ENCODE measurements at places on chromosomes 6 and 20.
A peak's percentile ranks its signal among the peaks of the same experiment; 100 is the strongest.

GRCh38 chr6:101403216-101403945 is 9.9 kb downstream of the GRIK2 start:
- H3K4me1 ChIP-seq = no peaks in the 10 kb centered on the region
- no peak overlapping the region for H3K4me3 ChIP-seq
- H3K27me3 ChIP-seq = peaks cover 51% of the 10 kb centered on the region
- DNase-seq = no peak
- H3K36me3 ChIP-seq = peaks cover 2% of the 10 kb centered on the region

GRCh38 chr6:38482466-38482865 is 157.3 kb downstream of the BTBD9 start:
- no peaks in the 10 kb centered on the region for H3K27me3 ChIP-seq
- no peak for DNase-seq

GRCh38 chr20:47725248-47725973 is 59.9 kb downstream of the SULF2 start:
- peaks cover 29% of the 10 kb centered on the region for H3K4me1 ChIP-seq
- H3K4me3 ChIP-seq = no peak overlapping the region
- no peaks in the 10 kb centered on the region for H3K36me3 ChIP-seq

DNA sequence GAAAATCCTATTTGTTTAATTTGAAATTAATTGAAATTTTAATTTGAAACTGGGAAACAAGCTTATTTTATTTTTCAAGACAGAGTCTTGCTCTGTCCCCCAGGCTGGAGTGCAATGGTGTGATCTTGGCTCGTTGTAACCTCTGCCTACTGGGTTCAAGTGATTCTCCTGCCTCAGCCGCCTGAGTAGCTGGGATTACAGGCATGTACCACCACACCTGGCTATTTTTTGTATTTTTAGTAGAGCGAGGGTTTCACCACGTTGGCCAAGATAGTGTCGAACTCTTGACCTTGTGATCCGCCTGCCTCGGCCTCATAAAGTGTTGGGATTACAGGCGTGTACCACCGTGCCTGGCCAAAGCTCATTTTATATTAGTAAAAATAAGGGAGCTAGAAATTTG is 4.2 kb downstream of the SRSF3 start:
- DNase-seq = no peak
- peaks cover 91% of the 10 kb centered on the region for H3K36me3 ChIP-seq
- peak overlapping the region; percentile 76 for H3K27ac ChIP-seq

DNA sequence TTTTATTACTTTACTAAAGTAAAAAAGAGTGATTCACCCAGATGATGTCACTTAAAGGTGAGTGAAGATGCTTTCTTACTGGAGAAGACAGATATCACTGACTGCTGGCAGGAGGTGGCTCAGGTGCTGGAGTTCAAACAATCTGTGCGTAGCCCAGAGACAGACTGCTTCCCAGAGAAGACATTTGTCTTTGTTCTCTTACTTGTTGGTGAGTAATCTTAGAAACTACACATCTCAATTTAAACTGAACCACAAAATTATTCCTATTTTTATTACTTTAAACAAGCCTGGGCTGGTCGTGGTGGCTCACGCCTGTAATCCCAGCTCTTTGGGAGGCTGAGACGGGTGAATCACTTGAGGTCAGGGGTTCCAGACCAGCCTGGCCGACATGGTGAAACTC is 92.2 kb downstream of the CEP162 start:
- DNase-seq = no peak
- no peaks in the 10 kb centered on the region for H3K27me3 ChIP-seq
- no peak overlapping the region for H3K4me3 ChIP-seq
- H3K27ac ChIP-seq = no peak overlapping the region
- H3K36me3 ChIP-seq = peaks cover 37% of the 10 kb centered on the region

GRCh38 chr6:62894114-62894513 is 317.2 kb upstream of the FKBP1C start:
- H3K36me3 ChIP-seq = no peaks in the 10 kb centered on the region
- no peak overlapping the region for H3K27ac ChIP-seq
- no peaks in the 10 kb centered on the region for H3K4me1 ChIP-seq
- H3K4me3 ChIP-seq = no peak overlapping the region
- DNase-seq = no peak

DNA sequence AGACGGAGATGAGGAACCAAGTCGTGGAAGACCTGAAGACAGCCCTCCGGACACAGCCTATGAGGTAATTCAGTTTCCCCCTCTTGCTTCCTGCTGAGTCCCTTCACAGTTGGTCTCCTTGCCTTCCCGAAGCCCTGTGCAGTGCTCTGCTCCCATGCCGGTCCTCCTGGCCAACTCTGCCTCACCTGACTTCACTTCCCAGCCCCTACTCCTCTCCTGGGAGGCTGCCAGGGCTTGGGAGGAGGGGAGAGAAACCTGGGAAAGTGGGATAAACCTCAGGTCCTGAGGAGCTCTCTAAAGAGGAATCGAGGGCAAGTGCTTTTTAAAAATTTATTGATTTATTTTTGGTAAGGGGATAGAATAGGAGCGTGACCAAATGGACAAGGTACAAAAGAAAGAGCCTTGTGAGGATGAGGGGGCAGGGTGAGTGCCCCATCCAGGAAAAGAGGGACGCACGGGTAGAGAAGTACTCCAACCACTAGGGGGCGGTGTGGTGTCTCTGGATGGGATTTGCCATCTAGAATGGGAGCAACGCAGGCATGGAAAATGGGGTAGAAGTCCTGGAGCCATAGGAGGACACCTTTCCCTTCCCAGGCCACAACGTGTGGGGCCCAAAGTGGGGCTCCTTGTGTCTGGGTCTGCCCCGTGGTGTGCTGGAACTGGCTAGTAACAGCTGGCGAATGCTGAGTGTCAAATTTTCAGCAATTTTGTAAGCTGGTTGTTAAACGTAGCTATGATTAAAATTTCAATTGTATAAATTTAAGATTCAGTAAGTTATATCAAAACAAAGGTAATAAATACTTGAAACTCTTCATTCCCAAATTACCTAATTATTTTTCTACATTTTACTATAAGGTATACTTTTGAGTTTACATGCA is 69.0 kb downstream of the MOCS1 start:
- peaks cover 4% of the 10 kb centered on the region for H3K27me3 ChIP-seq
- H3K4me1 ChIP-seq = no peaks in the 10 kb centered on the region
- no peaks in the 10 kb centered on the region for H3K36me3 ChIP-seq
- no peak overlapping the region for H3K27ac ChIP-seq

DNA sequence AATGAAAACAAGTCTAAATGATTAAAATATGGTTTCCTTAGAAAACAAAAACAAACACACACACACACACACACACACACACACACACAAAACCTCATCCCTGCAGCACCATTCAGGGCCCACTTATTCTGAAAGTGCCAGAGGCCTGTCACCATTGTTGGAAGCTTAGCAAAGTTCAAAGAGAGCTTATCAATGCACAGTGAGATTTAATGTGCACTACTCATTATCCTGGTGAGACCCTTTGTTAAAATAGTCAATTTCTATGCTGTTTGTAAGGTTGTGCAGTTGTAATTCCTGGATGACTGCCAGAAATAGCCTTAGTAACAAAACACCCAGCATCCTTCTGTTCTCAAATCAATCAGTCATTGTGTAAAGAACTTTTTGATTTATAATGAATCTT is 482.9 kb downstream of the GRIK2 start:
- no peaks in the 10 kb centered on the region for H3K36me3 ChIP-seq
- H3K4me3 ChIP-seq = no peak overlapping the region

- peak; percentile 9 for DNase-seq
- H3K36me3 ChIP-seq = no peaks in the 10 kb centered on the region
- H3K27me3 ChIP-seq = peaks cover 2% of the 10 kb centered on the region
- H3K27ac ChIP-seq = no peak overlapping the region
These were observed 226.0 kb downstream of the TPBG start for GRCh38 chr6:82589509-82590206.

DNA sequence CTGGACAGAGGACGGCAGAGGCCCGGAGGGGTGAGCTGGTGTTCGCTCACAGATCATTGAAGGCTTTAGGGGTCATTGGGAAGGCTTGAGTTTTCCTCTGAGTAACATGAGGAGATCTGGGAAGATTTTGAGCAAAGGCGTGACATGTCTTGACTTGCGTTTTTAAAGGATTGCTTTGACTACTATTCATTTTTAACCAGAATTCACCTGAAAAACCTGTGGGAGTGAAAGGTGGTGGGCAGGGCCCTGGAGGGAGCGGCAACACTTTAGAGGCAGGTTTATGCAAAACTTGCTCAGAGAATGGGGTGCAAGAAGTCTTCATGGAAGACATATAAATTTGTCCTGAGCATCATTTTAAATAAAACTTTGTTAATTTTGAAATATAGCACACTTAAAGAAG is 72.2 kb upstream of the EEF1E1 start:
- no peaks in the 10 kb centered on the region for H3K4me1 ChIP-seq
- peaks cover 7% of the 10 kb centered on the region for H3K27me3 ChIP-seq
- H3K36me3 ChIP-seq = no peaks in the 10 kb centered on the region

GRCh38 chr20:44022464-44022863 is 107.8 kb downstream of the TOX2 start:
- no peaks in the 10 kb centered on the region for H3K27me3 ChIP-seq
- no peaks in the 10 kb centered on the region for H3K36me3 ChIP-seq
- no peak overlapping the region for H3K4me3 ChIP-seq
- no peak overlapping the region for H3K27ac ChIP-seq
- no peak for DNase-seq

GRCh38 chr6:74458536-74458935 is 747.3 kb downstream of the COL12A1 start:
- no peaks in the 10 kb centered on the region for H3K4me1 ChIP-seq
- no peak overlapping the region for H3K4me3 ChIP-seq
- H3K27ac ChIP-seq = no peak overlapping the region
- H3K27me3 ChIP-seq = no peaks in the 10 kb centered on the region
- no peak for DNase-seq

DNA sequence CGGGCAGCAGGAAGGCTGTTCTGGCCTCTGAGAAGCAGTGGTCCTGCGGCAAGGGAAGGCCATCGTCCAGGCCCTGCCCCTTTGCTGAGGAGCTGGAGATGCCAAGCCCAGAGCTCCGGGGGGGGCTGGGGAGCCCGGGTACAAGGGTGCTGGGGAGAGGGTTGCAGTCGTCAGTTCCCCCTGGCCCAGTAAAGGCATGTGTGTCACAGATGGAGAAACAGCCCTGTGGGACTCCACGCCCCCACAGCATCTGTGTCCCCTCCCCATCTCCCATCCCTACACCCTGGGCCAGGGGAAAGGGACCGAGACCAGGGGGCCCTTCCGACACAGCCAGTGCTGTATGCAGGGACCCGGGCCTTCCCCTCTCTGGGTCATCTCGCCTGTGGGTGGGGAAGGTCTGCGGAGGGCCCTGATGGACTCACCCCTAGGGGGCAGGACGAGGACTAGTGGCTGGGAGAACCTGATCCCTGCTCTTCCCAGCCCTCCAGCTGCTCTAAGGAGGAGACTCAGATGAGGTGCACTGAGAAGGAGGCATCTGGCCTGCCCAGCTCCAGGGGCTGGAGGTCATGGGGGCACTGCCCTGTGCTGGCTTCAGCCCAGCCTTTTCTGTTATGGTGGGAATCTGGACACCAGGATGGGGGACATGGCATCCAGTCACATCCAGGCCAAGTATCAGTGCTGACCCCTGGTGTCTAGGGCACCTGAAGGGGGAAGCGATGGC is 609 bp downstream of the MYL9 start:
- H3K27me3 ChIP-seq = peaks cover 2% of the 10 kb centered on the region
- no peak for DNase-seq
- H3K4me3 ChIP-seq = no peak overlapping the region
- no peaks in the 10 kb centered on the region for H3K36me3 ChIP-seq
- H3K27ac ChIP-seq = no peak overlapping the region

DNA sequence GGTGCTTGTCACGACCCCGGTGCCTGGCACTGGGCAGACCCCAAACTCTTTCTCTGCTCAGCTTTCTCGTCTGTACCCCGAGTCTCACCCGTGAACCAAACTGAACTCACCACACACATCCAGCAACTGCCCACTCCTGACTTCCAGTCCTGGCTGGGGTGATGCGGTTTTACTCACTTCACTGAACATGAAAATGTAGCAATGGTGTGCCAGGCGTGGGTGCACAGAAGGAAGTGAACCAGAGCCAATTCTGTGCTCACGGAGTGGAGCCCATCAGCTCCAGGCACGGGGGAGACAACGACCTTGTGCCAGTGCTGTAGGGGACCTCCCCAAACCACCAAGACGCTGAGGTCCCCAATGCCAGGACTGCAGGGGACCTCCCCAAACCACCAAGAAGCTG is 78.7 kb upstream of the AFDN start:
- no peaks in the 10 kb centered on the region for H3K36me3 ChIP-seq
- no peak overlapping the region for H3K4me3 ChIP-seq

DNA sequence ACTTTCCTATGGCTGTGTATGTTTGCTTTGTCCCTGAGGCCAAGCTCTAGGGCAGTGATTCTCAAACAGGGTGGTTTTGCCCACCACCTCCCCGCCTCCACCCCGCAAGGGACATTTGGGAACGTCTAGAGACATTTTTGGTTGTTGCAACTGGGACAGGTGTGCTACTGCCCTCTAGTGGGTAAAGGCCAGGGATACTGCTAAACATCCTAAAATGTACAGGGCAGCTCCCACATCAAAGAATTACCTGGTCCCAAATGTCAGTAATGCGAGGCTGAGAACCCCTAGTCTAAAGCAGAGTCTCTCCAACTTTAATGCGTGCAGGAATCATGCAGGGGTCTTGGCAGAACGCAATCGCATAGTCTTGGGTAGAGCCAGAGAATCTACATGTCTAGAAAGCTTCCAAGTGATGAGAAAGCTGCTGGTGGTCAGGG is 5.1 kb downstream of the KCNS1 start:
- H3K4me1 ChIP-seq = peaks cover 11% of the 10 kb centered on the region
- peak; percentile 76 for DNase-seq
- H3K36me3 ChIP-seq = peaks cover 2% of the 10 kb centered on the region
- peaks cover 30% of the 10 kb centered on the region for H3K27me3 ChIP-seq
- H3K27ac ChIP-seq = no peak overlapping the region
